ENCODE measurements at places on chromosomes 5 and 9. TPM values are rescaled to one million over a fixed set of nuclear protein-coding genes. Genes with fewer than 3 reads are reported as not detected.

PCDHB16 gene
- not detected for total RNA-seq

INSL4 gene
- not detected for total RNA-seq

- no peak for DNase-seq
- no peaks in the 10 kb centered on the region for H3K27me3 ChIP-seq
- peaks cover 2% of the 10 kb centered on the region for H3K36me3 ChIP-seq
- H3K4me1 ChIP-seq = peaks cover 31% of the 10 kb centered on the region
Measured at GRCh38 chr9:130766021-130766926, 68.8 kb upstream of the ABL1 start.

GRCh38 chr5:109485030-109485429 lies 75.3 kb upstream of the PJA2 start:
- H3K4me1 ChIP-seq = no peaks in the 10 kb centered on the region
- H3K4me3 ChIP-seq = no peak overlapping the region
- no peak for DNase-seq
- H3K27ac ChIP-seq = no peak overlapping the region
- H3K36me3 ChIP-seq = no peaks in the 10 kb centered on the region

DNA sequence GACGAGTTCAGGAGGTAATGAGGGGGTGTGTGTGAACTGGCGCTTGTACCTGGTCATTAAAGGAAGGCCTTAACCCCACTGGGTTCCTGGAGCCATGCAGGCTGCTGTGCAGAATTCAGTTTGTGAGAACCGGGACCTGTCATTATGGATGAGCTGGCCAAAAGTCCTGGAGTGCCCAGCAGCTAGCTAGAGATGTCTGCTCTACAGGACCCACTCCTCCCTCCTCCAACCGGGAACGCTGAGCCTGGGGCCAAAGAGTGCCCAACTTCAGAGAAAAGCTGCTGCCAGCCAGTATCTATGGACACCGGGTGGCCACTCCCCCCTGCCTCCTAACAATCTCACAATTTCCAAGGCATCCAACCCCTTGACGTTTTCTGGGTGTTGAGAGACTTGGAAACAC lies 1.2 kb downstream of the ENTREP1 start:
- H3K36me3 ChIP-seq = no peaks in the 10 kb centered on the region
- DNase-seq = no peak
- H3K27ac ChIP-seq = no peak overlapping the region
- H3K4me3 ChIP-seq = no peak overlapping the region
- H3K4me1 ChIP-seq = no peaks in the 10 kb centered on the region

- H3K36me3 ChIP-seq = no peaks in the 10 kb centered on the region
- H3K27me3 ChIP-seq = no peaks in the 10 kb centered on the region
- no peak for DNase-seq
- no peak overlapping the region for H3K4me3 ChIP-seq
- no peaks in the 10 kb centered on the region for H3K4me1 ChIP-seq
Measured at GRCh38 chr9:108196332-108197007, 659.3 kb downstream of the ACTL7B start.

FAM221B gene
- not detected for total RNA-seq

DNA sequence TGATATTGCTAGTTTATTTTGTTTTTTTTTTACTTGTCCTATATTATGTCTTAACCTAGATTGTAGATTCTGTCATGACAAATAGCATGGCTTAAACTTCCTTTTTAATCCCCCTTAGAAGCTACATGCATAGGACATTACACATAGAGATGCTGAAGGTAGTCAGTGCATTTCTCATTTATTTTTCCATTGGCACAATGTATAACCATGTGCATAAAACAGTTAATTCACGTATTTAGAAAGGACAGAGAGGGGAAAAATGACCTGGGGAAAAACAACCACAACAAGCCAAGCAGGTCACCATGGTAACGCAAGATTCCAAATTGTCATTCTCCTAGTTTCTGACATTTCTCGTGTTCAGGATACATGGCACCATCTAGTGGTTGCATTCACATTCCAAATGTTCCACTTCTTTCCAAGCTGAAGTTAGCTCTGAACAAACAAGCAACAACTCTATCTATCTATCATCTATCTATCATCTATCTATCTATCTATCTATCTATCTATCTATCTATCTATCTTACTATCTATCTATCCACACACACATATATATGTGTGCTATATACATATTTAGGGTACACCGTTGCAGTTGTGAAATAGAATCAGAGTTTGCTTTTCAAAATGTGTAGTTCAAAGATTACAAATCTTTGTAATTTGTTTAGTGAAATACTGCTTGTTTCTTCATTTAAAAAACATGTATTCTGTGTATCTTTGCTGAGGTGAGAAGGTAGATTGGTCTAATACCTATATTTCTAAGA lies 487.2 kb upstream of the ST8SIA4 start:
- no peak overlapping the region for H3K27ac ChIP-seq
- no peak for DNase-seq
- H3K4me1 ChIP-seq = no peaks in the 10 kb centered on the region
- H3K27me3 ChIP-seq = no peaks in the 10 kb centered on the region
- H3K4me3 ChIP-seq = no peak overlapping the region

PCDH1 gene
- total RNA-seq = not detected

GRCh38 chr5:31137676-31138075 lies 55.8 kb upstream of the CDH6 start:
- no peaks in the 10 kb centered on the region for H3K27me3 ChIP-seq
- H3K36me3 ChIP-seq = no peaks in the 10 kb centered on the region
- no peaks in the 10 kb centered on the region for H3K4me1 ChIP-seq
- no peak for DNase-seq
- no peak overlapping the region for H3K4me3 ChIP-seq

DNA sequence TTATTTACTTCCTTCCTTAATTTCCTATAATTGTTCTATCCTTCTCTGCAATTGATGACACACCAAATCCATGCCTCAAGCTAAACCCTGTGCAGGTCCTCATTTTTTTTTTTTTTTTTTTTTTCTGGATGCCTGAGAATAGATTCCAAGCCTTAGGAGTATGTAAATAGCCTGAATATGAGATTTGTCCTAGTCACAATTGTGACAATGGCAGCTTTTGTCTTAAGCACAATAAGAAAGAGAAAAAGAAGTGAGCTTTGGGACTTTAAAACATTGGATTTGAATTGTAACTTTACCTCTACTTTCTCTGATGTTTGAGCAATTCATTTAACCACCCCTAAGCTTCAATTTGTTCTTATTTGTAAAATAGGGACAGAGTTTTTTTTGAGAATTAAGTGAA lies 280.5 kb downstream of the TUSC1 start:
- H3K27ac ChIP-seq = no peak overlapping the region
- no peaks in the 10 kb centered on the region for H3K27me3 ChIP-seq
- DNase-seq = no peak
